ENCODE measurements at places on chromosomes 3 and 15.

- DNase-seq, result peak; percentile 27
Measured at GRCh38 chr3:124584552-124585391, 145.5 kb upstream of the UMPS start.

GRCh38 chr15:62809115-62809967 lies 233.2 kb upstream of the TPM1 start:
- DNase-seq, result no peak

GRCh38 chr15:99413955-99414754 lies 151.6 kb upstream of the MEF2A start:
- DNase-seq, result no peak

DNA sequence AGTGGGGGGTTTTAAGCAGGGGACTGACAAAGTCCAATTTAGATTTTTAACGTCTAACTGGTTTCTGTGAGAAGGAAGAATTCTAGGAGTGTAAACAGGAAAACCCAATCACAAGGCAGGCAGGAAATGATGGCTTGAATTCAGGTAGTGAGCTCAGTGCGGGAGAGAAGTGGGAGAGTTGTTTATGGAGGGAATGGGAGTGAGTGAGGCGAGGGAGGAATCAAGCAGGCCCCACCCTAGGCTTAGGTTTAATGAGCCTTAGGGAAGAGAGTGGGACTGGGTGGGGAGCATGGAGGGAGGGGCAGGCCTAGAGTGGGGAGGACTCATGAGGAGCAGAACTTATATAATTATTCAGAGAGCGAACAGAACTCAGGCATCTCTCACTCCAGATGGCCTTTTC lies 17.9 kb downstream of the VIPR1 start:
- DNase-seq, result no peak

DNA sequence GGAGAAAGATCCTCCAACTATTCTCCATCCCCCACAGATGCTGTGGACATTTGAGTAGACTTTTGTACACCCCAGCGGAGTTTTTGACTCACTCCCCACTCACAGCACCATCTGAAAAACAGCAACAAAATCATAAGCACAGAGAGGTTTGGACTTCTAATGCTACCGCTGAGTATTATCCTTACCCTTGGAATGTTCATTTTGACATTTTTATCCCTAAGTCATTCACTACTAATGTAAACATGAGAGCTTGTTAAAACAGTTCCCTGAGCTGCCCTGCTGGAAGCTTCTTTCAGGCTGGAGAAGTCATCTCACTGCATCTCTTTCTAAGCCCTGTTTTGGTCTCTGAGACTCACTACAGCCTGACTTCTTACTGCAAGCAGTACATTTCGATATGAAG lies 1045.9 kb downstream of the MCTP2 start:
- DNase-seq, result no peak

GRCh38 chr15:60751985-60752952 lies 273.3 kb upstream of the ICE2 start:
- DNase-seq, result peak; percentile 22

DNA sequence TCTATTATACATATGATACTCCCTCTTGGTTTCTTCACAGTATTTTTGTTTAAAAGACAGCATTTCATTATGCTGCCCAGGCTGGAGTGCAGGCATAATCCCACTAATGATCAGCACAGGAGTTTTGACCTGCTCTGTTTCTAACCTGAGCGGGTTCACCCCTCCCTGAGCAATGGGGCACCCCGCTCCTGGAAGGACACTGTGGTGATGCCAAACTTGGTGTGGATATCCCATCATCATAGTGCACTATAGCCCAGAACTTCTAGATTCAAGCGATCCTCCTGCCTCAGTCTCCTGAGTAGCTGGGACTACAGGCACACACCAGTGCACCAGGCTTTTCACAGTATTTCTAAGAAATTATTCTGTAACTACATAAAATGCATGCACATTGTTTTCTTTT lies 14.9 kb downstream of the COLQ start:
- no peak for DNase-seq

GRCh38 chr3:88113311-88114162 lies 36.2 kb upstream of the C3orf38 start:
- DNase-seq, result peak; percentile 10

DNA sequence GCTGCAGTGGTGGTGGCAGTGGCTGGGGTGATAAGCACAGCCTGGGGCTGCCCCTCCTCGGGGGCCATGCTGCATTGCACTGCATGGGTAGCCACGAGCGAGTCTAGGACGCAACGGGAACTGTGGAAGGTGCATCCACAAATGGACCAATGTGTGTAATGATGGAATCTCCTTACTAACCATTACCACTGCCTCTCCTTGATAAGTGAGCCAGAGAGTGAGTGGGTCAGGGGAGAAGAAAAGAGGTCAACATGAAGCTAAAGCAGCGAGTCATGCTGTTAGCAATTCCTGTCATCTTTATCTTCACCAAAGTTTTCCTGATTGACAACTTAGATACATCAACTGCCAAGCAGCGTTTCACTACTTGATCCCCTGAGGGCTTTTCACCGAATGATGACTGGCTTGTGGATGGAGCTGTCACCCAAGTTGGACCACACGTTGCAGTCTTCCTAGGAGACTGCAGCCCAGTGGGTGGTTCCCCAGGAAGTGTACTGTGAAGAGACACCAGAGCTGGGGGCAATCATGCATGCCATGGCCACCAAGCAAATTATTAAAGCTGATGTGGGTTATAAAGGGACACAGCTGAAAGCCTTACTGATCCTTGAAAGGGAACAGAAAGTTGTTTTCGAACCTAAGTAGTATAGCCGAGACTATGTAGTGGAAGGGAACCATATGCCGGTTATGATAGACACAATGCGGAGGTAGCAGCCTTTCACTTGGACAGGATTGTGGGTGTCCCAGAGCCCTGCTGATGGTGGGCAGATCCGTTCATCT lies 20.6 kb downstream of the SAMD7 start:
- no peak for DNase-seq

DNA sequence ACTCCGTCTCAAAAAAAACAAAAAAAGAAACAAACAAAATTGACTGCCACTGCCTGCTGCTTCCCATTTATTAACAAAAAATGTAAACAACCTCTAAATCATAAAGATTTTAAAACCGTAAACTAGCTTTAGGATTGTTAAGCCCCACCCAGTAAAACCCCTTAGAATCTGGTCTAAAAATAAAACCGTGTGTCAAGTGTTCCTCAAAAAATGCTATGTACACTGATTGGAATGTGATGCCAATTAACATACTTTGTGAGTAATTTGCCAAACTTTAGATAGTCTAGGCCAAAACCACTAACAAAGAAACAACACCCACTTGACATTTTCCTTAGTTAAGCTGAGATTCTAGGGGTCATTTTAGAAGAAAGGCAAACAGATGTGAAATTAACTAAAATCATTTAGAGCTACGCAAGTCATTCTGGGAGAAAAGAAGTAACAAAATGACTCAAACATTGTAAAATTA lies 5.3 kb downstream of the RAF1 start:
- no peak for DNase-seq

DNA sequence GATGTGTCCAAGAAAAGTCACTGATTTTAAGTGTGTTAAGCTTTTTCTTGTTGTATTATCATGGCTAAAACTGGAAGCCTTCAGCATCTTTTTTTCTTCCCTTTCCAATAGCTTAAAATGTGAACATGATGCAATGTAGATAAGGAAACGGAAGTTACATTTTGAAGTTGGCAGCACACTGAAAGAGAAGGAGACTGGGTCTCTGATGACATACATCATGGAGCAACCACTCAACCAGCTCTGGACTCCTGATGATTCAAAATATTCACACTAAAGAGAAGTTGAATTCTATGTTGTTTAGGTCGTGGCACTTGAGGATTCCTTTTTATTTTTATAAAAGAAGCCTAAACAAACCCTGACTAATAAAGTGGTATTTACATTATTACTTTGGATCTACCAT lies 488.3 kb upstream of the ALCAM start:
- no peak for DNase-seq

Data from hypothalamus (tissue), 51 donors.